NCI-H748 treated with DMSO at 0.1 percent for 48 hours (cell line): ENCODE measurements at places on chromosomes 7 and 10.

- DNase-seq = no peak
Measured at GRCh38 chr7:21044384-21044783, 257.7 kb upstream of the SP8 start.

- DNase-seq = no peak
Measured at GRCh38 chr10:51031950-51032349, 42.3 kb upstream of the PRKG1 start.

DNA sequence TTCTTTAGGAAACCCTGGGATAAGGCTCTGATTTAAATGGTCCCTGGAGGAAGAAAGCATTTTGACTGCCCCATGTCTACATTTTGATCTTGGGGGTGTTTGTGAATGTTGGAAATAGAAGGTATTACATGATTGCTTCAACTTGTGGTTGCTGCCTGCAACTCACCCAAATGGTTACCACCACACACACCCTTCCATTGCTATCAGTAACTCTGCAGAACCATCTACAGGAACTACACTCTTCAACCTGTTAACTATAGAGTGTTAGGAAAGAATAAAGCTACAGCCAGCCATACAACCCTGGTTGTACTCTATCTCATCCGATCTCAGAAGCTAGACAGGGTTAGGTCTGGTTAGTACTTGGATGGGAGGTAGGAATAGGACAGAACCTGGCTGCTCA lies 71.2 kb downstream of the APBB1IP start:
- no peak for DNase-seq

- no peak for DNase-seq
Measured at GRCh38 chr7:40105879-40106473, 28.4 kb downstream of the MPLKIP start.

DNA sequence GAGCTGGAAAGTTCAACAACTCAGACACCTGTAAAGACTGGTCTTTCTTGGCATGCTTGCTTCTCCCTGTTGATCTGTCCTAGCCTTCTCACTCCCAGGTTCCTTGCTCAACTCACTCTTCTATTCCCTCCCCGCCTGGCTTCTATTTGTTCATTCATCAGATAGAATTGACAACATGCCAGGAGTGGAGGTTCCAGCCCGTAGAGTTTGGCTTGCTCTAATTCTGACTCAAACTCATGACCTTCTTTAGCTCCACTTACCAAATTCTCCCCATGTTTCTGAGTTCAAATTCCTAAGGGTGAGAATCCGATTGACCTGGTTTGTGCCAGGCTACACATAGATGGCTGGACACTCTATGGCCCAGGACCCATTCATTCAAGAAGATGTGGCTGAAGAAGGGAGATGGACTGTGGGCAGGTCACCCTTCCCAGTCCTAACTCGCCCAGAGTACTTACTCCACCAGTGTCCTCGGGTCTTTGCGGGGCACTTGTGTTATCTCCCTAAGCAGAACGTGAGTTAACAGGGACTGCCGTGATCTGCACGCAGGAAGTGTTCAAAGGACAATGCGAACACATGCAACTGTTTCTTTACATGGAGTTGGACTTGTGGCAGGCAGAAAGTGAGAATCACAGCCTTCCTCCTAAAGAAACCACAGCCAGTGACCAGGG lies 4.0 kb upstream of the TMEM236 start:
- no peak for DNase-seq

DNA sequence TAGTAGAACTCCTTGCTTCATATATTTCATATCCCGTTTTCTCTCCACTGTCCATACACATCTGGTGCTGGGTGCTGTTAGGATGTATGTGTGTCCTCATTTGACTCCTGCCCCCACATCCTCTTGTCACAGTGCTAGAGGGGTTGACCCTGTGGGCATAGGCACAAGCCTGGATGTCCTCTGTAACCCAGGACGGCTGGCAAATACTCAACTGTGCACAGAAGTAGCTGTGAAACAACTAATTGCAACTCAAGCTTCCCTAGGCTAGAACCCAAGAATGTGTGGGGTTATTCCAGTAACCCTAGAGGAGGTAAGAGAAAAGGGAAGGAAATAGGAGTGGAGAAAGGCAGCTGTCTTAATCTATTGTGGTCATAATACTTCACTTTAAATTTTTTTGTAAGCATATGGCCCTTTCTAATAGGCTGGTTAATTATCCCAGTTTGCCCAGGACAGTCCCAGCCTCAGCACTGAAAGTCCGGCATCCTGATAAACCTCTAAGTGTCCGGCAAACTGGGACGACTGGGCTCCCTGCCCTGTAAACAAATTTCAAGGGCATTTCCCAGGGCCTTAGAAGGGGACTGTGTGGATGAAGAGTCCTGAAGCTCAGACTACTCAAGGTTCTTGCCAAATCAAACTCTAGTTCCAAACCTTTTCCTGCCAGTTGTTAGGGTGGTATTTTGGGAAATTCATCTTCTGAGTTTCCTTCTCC lies 283.2 kb upstream of the CELF2 start:
- DNase-seq = no peak

GRCh38 chr7:27941522-27941921 lies 201.6 kb downstream of the TAX1BP1 start:
- no peak for DNase-seq

DNA sequence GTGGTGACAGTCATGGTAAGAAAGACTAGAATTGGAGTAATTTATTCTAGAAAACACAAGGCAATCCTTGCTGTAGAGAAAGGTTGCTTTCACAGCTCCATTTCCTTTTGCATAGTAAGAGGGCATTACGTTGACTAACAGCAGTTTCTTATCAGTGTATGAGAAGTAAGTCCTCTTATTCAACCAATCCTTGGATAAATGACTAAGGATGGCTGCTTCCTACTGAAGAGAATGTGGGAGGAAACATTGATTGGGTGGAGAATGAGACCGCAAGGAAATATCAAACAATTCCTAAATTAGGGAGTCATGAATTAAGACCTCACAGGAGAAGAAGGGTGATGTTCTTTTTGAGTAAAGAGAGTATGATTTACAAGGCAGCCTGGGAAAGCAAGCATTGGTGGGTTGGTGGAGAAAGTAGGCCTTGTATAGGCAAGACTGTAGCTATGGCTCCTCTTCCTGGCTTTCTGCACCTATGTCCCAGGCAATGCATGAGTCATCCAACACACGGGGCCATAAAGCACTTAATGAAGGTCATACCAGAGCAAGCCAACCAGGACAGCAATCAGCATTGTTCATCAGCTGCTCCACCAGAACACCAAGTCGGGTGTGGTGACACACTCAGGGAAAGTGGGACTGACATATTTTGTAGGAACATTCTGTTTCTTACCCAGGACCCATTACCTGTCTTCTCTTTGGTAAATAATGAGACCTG lies 5.6 kb downstream of the MGAM start:
- no peak for DNase-seq

- DNase-seq = no peak
Measured at GRCh38 chr10:89352802-89353201, 25.0 kb downstream of the IFIT3 start.

DNA sequence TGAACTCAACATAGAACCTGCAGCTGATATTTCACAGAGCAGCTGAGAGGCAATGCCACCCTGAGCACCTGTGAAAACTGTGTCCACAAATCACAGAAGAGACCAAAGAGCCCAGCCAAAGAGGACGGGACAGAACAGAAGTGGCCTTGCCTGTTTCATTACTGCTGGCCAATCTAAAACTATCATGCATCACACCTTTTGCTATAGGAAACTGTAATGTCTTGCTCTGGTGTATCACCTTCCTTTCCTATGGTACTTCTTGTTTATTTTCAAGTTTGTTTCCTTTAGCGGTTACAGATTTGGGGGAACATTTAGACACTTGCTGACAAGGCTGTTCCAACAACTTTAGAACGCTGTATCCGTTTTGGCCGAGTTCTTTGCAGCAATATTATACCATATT lies 80.3 kb downstream of the PIP4K2A start:
- DNase-seq = no peak

GRCh38 chr10:99290306-99290705 lies 38.9 kb upstream of the CNNM1 start:
- no peak for DNase-seq

- DNase-seq = no peak
Measured at GRCh38 chr7:1957471-1958225, 275.1 kb downstream of the MAD1L1 start.

GRCh38 chr10:79473496-79474095 lies 28.2 kb upstream of the ZCCHC24 start:
- no peak for DNase-seq

- no peak for DNase-seq
Measured at GRCh38 chr7:48251766-48252165, 80.5 kb downstream of the ABCA13 start.

DNA sequence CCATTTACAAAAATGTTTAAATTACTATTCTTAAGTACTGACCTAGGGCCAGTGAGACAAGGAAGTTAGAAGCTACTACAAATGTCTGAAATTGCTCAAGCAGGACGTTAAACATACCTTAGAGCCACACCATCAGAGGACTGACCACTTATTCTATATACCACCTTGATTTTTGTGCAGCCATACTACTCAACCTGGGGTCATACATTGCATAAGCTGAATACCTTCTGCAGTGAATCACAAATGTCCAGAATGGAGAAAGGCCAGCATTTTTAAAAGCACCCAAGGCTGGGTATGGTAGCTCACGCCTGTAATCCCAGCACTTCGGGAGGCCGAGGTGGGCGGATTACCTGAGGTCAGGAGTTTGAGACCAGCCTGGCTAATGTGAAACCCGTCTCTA lies 21.2 kb upstream of the MRLN start:
- no peak for DNase-seq

- no peak for DNase-seq
Measured at GRCh38 chr10:70493660-70494234, 15.2 kb downstream of the PALD1 start.

DNA sequence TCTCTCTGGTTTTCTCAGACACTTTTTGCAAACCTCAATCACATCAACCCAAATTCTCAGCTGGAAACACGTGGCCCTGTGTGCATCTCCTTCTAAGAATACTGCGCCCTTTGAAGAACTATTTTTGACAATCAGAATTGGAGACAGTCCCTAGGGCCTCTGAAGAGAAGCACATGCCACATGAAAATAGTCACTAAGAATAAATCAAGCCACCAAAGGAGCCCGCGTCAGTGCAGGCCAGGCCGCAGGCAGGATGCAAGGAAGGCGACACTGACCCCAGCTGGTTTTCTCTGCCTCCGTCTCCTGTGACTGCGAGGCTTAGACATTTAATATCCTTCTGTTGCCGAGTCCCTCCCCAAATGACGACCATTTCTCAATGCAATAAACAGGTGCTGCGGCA lies 88.0 kb upstream of the ADAM12 start:
- DNase-seq = no peak

DNA sequence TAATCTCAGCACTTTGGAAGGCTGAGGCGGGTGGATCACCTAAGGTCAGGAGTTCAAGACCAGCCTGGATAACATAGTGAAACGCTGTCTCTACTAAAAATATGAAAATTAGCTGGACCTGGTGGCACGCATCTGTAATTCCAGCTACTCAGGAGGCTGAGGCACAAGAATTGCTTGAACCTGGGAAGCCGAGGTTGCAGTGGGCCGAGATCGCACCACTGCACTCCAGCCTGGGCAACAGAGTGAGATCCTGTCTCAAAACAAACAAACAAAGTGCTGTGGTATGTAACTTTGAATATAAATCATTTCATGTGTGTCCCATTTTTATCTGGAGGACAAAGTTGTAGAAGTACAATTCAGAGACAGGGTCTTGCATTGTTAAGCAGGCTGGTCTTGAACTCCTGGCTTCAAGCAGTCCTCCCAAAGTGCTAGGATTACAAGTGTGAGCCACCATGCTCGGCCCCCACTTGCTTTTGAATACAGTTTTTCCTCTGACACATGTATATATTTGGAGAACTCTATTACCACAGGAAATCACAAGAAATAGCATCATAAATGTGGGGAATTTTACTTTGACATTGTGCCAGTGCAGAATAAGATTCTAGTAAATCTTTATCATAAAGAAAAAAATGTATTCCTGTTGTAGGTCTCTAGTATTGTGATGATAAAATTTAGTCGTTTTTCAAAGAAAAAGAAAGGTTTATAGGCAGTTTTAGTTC lies 32.6 kb downstream of the PTPN12 start:
- DNase-seq = no peak

DNA sequence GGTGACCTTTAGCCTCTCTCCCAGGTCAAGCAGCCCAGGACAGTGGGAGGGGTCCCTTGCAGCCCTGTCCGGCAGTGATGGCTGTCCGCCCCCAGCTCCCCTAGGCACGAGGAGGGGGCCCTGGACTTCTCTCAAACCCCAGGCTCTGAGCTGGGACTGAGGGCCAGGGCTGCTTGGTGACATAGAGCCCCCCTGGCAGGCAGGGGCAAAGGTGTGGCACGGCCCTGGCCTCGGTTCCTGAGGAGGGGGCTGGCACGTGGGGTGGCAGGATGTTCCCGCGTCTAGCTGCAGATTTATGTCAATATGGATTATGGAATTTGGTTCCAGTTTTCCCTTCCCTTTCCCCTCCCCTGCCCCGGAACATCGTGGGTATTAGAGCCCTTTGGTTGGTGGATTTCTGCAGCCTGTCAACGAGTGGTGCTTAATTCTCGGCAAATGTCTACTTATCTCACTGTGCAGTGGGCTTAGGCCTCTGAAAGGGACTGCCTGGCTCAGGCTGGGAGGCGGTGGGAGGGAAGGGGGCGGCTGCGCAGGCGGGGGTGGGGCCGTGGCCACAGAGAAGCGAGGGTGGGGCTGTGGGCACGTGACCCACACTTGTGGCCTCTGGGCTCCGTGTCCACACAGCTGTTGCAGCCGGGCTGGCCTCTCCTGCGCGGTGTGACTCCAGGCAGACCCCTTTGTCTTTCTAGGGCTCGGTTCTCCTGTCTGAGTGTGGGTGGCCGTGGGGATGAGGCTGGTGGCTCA lies 19.3 kb downstream of the UNCX start:
- DNase-seq = no peak

DNA sequence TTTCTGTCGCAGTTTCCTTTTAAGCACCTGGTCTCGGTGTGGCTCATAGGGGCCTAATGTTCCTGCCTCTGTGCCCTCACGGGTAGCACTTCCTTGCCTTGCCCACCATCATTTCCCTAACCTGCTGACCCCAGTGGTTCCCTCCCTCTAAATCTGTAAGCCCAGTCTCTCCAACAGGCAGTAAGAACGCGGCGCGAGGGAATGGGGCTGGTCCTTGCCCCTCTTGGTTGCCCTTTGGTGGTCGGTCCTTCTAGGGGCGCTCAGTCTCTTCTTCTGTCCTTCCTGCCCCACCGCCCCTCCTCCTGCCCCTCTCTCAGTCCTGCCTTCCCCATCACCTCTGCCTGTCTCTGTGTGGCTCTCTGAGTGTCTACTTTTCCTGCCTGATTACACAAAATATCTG lies 21.2 kb downstream of the EMX2 start:
- DNase-seq = no peak

- DNase-seq = no peak
Measured at GRCh38 chr10:30865141-30865926, 166.3 kb downstream of the ZNF438 start.

GRCh38 chr7:137003086-137003485 lies 134.6 kb downstream of the CHRM2 start:
- no peak for DNase-seq

DNA sequence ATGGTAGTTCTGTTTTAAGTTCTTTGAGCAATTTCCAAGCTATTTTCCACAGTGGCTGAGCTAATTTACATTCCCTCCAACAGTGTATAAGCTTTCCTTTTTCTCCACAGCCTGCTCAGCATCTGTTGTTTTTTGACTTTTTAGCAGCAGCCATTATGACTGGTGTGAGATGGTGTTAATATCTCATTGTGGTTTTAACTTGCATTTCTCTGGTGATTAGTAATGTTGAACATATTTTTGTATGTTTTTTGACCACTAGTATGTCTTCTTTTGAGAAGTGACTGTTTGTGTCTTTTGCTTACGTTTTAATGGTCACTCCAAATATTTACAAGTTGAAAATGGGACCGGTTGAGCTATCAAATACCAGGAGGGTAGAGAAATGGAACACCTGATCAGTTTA lies 20.4 kb downstream of the GNG11 start:
- DNase-seq = no peak
